ENCODE measurements at places on chromosomes 13 and 19. TPM values are rescaled to one million over a fixed set of nuclear protein-coding genes. Genes with fewer than 3 reads are reported as not detected.

GRCh38 chr13:73480779-73481559, 422.2 kb downstream of the KLF5 start:
- DNase-seq = no peak

Gene CRB3
- 32.1 TPM for total RNA-seq

Gene EEF1AKMT1
- total RNA-seq = 6.1 TPM

DNA sequence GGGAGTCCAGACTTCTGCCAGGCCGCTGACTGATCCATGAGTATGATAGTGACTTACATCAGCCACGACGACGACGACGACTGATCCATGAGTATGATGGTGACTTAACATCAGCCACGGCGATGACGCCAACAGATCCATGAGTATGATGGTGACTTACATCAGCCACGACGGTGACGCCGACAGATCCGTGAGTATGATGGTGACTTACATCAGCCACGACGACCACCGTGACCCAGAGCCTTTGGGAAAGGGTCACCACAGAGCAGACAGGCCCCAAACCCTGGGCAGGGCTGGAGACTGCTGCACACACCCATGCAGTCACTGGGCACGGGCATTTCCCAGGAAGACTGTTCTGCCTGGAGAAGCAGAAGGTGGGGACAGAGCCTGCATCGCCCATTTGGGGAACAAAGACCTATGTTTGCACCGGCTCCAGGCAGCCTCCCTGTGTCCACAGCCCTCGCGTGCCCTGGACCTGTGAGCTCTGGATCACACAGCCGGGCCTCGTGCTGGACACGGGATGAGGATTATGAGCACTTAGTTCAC, 130.9 kb upstream of the SPACA7 start:
- DNase-seq = no peak

Gene LGI4
- total RNA-seq = 3.2 TPM

Data from H9 (cell line).